ENCODE measurements at places on chromosomes 12 and 14.

- DNase-seq: no peak
Observed at GRCh38 chr14:100098171-100098570, 32.9 kb downstream of the EVL start.

- DNase-seq: no peak
Observed at GRCh38 chr12:33588725-33589405, 149.2 kb upstream of the SYT10 start.

GRCh38 chr12:58919231-58920101, 838 bp downstream of the LRIG3 start:
- DNase-seq: peak; percentile 23

GRCh38 chr14:90608281-90608680, 207.9 kb downstream of the TTC7B start:
- DNase-seq: no peak

GRCh38 chr14:74501135-74501614, 7.6 kb downstream of the ISCA2 start:
- no peak for DNase-seq

- DNase-seq: no peak
Observed at GRCh38 chr12:46371718-46372543, 642 bp downstream of the SLC38A2 start.

DNA sequence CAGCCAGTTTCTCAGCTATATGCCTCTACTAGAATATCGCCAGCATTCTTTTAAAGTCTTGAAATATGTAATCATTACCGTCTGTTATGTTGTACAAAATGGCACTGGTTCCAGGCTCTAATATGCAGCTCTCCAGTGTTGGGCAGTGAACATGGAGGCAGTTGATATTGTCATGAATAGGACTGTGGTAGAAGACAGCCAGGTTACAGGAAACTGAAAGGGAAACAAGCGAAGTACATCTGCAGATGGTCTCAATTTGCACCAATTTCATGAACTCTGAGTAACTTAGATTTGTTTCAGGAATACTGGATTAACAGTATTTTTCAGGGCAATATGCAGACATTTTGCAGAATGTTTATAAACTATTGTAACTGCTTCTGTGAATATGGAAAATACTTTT, 13.4 kb upstream of the KLHL42 start:
- DNase-seq: no peak

GRCh38 chr12:16359512-16360491, 12.4 kb downstream of the MGST1 start:
- DNase-seq: no peak

GRCh38 chr14:22600027-22600426, 1.9 kb downstream of the ABHD4 start:
- no peak for DNase-seq

GRCh38 chr12:53102883-53103807, at the start of gene SOAT2:
Gene SOAT2, plus strand, starts transcription at chr12:53103486. Its CDS starts 92 bp downstream, at chr12:53103578.
- DNase-seq: no peak

GRCh38 chr14:80278293-80279023, 67.2 kb upstream of the DIO2 start:
- DNase-seq: peak; percentile 66

DNA sequence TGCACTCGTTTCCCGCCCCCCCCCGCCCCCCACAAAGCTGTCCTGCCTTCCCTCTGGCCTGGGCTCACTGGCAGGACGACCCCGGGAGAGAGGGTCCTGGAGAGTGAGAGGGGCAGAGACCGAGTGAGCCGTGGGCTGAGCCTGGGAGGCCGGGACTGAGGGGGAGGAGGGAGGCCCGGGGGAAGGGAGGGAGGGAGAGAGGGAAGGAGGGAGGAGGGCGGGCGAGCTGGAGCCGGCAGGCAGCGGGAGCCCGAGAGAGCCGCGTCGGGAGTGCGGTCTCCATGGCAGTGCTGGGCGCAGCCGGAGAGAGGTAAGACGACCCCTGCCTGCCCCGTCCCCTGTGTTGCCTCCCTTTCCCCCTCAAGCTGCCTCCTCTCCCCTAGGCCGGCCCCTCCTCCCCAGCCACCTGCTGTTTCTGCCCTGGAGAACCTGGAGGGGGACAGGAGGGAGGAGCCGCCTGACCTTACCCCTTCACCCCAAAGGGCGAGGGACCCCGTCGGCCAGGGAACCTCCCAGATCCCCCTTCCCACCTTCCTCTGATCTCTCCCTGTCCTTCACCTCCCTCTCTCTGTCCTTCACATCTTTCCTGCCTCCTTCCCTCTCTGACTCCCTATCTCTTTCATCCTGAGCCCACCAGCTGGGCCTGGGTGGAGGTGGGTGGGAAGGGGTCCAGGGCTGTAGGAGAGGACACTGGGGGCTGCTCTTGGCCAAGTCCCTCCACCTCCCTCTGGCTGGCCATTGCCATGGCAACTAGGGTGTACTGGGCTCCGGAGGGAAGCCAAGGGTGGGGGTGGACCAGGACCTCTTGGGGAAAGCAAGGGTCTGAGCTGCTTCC, at the start of gene GPR162:
TSS of gene GPR162 (plus strand) at position 231 of the 835 bp plus-strand sequence. CDS start 2,078 bp downstream, outside the sequence.
- no peak for DNase-seq

GRCh38 chr12:102958073-102958829, 777 bp downstream of the ASCL1 start:
- DNase-seq: no peak

DNA sequence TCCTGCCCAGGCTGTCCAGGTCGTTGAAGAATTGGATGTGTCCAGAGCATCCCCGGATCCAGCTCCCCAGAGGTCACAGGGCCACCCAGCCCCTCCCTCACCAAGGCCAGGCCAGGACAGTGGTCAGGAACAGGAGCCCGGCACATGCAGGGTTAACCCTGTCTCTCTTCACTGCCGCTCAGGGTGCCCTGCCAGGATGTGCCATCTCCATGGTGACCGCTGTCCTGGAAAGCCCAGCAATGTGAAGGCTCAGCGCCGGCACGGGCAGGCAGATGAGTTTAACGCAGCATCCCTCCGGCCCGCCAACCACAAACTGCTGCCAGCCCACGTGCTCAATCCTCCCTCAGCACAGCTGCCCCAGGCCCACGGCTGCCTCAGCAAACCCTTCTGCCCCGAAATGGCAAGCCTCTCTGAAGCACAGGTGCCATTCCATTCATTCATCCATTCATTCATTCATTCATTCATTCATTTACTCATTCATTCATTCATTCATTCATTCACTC, 4.4 kb downstream of the TMEM179 start:
- DNase-seq: no peak

DNA sequence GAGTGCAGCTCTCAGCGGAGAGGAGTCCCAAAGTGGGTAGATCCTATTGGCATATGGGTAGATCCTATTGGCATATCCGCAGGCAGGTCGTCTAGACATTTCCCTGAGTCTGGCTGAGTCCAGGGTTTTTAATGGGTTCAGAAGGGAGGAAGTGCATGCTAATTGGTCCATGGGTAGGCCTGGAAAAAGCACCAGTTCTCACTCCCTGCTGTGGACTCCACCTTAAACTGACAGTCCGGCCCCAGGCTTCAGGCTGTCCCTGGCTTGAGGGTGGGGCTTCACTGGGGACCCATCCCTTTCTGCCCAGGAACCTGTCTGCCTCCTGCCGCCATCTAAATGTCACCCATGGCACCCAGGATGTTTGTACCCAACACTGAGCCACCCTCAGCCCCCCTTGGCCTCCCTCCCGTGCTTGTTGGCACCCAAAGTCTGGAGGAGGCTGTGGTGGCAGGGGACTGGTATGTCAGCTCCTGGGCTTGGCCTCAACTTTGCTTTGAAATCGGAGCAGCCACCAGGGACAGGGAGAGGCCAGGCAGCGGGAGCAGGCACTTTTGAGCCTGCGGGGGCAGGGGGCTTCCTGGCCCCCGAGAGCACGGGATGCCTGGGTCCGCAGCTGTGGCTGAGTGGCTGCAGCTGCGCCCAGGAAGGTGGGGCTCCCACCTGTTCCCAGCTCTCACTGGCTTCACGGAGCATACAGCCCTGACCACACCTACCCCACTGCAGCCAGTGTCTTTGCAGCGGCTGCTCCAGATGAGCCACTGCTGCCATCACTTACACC, 29.6 kb upstream of the YAF2 start:
- DNase-seq: no peak

DNA sequence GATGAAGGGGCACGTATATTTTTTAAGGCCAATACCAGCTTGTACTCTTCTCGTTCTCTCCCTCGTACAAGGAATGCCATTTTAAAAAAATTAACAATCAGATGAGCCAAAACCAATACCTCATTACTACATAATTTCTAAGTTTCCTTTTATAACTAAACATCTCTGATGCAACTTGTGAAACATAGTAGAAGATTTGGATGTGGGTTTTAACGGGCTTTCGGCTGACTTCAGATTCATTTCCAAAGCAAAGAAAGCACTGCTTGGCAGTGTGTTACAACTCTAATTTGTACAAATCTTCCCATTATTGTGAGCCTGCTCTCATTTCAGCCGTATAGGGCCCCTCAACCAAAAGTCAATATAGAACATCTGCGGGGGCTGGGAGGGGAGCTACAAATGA, 99.1 kb upstream of the TMCC3 start:
- no peak for DNase-seq

DNA sequence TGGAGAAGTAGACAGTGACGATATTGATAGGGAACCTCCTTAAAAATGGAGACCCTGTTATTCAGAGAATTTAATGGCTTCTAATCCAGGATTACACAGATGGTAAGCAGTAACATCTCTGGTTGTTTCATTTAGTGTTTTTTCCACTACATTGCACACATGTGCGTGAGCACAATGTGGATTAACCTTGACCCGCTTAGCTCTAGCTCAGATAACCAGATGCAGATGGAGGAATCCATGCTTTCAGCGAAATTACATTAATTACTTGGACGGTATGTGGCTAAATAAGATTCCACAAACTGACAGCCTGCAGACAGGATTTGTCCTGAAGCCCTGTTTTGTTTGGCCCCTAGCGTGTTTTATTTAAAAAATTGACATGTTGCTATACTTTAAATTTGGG, 378.4 kb downstream of the CCDC91 start:
- no peak for DNase-seq

DNA sequence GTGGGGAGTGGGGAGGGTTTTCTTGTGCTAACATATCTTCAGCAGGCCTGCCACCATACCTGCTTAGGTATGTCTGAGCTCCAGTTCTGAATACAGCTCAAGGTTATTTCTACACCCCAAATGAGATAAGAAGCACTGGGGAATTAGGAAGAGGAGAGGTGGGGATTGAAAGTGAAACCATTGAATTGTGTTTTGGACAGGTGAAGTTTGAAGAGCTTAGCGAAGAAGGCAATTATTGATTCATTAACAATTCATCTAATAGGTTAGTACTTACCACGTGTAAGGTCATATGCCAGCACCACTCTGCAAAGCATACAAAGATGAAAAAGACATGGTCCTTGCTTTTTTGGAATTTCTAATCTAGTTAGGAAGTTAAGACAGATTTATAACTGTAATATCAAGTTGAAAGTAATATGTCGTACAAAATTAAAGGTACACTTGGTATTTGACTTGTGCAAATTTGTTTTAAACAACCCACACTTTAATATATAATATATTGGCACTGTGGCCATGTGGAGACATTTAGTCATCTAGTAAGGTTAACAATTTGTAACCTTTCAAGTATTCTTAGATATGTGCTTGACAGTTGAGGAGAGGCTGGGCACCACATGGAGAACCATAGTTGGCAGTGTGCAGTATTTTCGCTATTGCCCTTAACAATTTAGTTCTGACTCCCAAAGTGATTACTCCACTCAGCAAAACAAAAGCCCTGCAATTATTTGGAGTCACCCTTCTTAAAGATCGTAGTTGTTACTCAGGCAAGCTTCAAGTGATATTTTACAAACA, 3.6 kb downstream of the SMCO3 start:
- no peak for DNase-seq

DNA sequence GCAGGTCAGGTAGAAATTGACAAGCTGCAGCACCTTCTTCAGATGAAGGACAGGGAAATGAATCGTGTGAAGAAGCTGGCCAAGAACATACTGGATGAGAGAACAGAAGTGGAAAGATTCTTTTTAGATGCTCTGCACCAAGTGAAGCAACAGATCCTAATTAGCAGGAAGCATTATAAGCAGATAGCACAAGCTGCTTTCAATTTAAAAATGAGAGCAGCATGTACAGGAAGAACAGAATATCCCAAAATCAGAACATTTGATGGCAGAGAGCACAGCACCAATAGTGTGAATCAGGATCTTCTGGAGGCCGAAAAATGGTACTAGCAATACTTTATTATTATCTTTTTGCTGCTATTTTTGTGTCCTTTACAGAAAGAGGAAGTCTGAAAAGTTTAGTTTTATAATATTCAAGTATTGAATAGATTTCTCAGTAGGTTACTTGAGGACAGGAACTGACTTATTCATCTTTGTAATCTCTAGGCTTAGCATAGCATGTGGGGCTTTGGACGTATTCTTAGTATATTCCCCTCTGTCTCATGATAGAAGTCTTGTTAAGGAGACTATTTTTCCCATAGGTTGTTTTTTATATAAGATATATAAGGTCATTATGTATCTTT, 30.8 kb downstream of the BBOF1 start:
- DNase-seq: no peak

DNA sequence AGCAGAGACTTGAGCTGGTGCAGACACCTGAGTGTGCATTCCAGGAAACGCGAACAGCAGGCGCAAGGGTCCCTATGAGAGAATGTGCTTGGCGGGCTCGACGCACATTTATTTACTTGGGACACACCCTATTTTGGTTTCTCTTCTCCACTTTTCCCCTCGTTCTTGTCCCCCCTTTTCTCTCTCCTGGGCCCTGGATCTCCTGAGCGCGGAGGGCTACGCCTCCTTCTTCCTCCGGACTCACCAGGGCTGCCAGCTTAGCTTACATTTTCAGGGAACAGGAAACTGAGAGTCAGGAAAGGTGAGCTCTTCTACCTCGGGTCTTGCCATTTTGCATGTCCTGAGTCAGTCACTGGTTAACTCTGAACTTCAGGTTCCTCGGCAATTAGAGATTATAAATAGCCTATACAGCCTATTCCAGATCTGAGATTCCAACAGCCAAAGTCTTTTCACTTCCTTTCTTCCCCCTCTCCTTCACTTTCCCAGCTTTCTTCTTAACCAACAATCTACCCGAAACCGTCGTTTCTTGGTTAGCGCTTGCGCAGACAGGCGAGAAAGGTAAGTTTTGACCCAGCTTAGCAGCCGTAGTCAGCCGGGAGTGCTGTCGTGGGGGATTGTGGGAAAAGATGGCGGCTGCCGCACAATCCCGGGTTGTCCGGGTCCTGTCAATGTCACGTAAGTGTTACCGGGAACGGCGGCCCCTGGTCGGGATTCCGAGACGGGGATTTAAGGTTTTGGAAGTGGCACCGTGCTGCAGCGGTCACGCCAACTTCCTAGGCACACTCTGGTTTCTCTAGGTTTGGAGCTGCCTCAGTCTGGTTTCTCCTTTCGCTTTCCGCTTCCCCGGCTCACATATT, at the start of the genes AKAP3 and NDUFA9:
TSS of gene AKAP3 (minus strand) at position 551 of the 857 bp plus-strand sequence. CDS start 10,855 bp downstream, outside the sequence.
TSS of gene NDUFA9 (plus strand) at position 614 of the 857 bp plus-strand sequence. CDS start at position 627, 13 bp downstream.
- peak; percentile 72 for DNase-seq

DNA sequence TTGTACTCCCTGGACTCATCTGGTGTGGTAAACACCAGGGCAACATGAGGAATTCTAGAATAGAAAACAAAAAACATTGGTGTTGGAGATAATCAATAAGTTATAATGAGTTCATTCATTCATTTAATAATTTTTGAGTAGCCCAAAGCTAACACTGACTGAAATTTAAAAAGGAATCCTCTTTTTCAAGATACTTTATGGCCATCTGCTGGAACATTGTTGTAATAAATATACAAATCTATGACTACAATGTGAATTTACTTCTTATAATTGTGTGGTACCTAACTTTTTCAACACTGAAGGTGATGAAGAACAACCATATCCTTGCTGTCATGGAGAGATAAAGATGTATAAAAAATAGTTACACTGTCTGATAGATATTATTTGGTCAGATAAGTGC, 687.3 kb upstream of the MIS18BP1 start:
- no peak for DNase-seq

- DNase-seq: no peak
Observed at GRCh38 chr14:99541677-99542470, 60.7 kb downstream of the CCNK start.

GRCh38 chr14:100532906-100533655, 54.1 kb downstream of the BEGAIN start:
- DNase-seq: no peak

- no peak for DNase-seq
Observed at GRCh38 chr14:92470215-92470614, 43.4 kb upstream of the RIN3 start.
